ENCODE measurements at places on chromosomes 12 and 14.

DNA sequence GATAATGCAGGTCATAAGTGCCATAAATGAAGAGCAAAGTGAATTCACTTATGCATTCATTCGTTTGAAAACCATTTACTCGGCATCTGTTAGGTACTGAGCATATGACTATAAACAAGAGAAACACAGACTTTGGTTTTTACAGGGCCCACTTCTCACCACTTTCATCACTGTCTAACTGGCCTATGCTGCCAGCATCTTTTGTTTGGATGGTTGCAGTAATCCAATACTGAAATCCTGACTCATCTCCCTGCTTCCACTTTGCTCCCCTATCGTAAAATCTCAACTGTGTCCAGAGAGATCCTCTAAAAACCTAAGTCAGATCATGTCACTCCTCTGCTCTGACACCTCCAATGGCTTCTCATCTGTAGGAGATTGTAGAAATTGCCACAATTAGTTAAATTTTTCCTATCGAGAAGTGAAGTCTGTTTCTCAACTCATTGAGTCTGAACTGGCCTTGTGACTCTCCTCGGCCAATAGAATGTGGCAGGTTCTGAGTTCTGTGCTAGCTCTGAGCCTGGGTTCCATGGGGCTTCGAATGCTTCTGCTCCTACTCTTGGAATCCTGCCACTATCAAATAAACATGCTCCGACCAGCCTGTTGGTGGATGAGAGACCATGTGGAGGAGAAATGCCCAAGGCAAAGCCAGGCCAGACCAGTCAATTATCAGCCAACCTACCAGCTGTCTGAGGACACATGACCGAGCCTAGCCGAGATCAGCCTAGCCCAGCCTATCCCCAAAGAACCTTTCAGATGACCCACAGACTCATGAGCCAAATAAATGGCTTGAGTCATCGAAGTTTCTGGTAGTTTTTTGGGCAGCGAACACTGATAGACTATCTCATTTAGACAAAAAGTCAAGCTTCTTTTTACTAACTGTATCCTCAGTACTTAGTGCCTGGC, 2.2 kb upstream of the BATF start:
- DNase-seq, result no peak

GRCh38 chr14:101115652-101116051, 212.1 kb upstream of the RTL1 start:
- DNase-seq, result no peak

- no peak for DNase-seq
Measured at GRCh38 chr14:69924201-69924600, 45.0 kb downstream of the SMOC1 start.

- DNase-seq, result no peak
Measured at GRCh38 chr14:72970058-72970630, 43.9 kb downstream of the DCAF4 start.

GRCh38 chr14:36579573-36580140, 2.8 kb downstream of the NKX2-8 start:
- DNase-seq, result no peak

GRCh38 chr14:105420974-105421674, 1.5 kb downstream of the MTA1 start:
- no peak for DNase-seq

GRCh38 chr14:78970677-78971076, 800.5 kb downstream of the NRXN3 start:
- DNase-seq, result peak; percentile 90

DNA sequence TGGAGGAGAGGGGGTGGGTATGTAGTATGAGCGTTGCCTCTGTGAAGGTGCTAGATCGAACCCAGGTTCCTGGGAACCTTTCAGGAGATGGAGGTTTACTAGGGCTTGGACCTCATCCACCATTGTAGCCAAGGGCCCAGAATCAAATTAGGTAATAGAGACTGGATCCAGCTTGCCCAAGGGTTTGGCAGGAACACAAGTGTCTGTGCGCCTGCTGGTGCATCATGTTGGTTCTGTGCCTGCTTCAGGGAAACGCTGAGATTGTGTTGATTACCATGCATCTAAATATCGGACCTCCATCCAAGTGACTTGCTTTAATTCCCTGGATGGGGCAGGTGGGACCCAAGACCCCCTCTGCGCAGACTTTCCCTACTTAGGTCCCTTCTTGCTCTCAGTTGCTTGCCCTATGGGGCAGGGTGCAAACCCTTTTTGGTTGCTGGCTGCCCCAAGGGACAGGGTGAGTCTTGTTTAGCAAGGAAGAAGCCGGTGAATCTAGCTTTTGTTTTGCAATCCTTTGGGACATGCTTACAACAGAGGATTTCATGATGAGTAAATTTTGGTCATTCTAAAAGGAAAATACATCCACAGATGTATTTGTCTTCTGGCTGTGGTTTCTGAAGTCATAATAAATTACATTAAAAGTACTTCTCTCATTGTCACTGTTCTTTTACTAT, 189.8 kb upstream of the PRICKLE1 start:
- DNase-seq, result no peak

GRCh38 chr12:108690542-108691174, 40.7 kb downstream of the CORO1C start:
- no peak for DNase-seq

DNA sequence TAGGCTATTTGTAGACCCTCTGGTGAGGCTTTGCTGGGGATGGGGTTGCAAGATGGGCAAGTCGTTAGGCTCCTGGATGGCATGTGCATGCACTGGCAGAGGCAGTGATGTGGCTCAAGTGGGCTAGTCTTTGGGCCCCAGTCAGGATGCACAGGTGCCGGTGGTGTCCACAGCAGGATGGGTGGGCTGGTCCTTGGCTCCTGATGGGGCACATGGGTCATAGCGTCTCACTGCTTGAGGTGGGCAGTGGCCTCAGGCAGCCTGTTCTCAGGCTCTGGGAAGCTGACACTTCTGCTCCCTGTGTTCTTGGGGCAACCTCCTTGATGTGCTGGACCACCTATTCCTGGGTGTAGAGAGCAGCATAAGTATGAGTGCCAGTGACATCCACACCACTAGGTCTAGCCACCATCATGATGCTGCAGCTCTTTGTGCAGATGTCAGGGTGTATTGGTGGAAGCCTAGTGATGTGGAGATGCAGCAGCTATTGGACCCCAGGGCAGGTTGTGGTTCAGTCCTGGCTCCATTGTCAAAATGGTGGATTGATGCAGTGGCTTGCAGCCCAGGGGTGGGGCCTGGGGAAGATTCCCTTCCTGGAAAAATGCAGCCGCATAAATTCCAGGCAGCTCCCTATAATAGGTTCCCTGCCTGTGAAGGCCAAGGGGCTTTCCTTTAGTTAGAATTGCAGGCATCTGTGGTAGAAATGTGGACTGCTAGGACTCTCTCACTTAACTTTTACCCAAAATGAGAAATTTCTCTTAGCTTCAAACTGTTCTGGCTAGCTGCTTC, 742.5 kb upstream of the MDGA2 start:
- no peak for DNase-seq

DNA sequence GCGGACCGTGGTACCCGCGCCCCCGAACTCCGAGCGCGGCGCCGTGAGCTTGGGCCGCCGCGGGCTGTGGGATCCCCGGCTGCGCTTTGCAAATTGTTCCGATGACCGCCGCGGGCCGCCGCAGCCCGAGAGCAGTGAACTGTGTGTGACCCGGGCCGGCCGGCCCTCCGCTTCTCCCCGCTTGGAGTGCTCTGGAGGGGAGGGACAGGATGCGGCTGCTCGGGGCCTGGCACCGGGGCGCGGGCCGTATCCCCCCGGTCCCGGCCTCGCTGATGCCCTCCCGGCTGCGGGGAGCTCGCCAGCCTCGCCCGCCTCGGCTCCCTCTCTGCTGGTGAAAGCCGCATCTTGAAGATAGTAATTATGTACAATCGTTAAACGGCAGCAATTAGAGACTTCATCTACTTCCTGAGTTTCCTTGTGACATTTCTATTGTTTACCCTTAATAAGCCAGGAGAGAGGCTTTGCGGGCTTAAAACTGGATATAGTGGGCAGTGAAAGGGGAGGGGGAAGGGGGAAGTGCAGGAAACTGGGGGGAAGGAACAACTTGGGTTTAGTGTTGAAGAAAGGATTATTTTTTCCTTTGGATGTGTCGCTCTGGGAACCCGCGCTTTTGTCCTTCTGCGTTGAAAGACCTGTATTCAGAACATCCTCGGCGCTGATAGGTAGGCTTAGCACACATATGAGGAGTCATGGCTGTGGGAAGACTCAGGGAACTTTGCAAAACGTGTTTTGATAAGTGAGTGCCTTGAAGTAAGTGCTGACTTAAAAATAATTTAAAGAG, 1.2 kb downstream of the PELI2 start:
- DNase-seq, result peak; percentile 39

DNA sequence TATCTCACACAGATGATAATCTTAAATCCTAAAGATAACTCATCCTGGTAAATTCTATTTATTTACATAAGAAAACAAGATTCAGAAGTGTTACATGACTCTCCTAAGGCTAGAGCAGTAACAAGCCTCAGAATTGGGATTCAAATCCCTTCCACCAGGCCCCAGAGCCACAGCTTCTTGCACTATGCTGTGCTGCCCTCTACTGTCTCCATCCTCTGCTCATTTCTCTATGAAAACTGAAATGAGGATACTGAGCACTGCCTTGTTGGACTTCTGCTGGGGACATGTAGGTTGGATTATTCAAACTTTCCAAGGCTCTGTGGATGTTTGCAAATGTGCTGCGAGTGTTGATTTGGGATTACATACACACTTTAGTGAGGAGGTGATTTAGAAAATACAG, 23.5 kb upstream of the C12orf50 start:
- DNase-seq, result peak; percentile 41

DNA sequence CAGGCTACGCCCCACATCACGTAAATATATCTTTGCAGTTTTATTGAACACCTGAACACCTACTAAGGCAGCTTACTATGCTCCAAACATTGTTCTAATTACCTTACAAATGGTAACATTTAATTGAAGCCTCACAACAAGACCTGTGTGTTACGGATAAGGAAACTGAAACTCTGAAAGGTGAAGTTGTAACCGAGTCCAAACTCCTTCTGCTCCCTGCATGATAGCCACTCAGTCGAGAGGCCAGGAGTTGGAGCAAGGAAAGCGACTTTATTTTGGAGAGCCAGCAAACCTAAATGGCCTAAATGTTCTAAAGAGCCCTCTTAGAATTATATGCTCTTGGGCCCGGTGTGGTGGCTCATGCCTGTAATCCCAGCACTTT, 12.6 kb upstream of the TRPV4 start:
- no peak for DNase-seq

DNA sequence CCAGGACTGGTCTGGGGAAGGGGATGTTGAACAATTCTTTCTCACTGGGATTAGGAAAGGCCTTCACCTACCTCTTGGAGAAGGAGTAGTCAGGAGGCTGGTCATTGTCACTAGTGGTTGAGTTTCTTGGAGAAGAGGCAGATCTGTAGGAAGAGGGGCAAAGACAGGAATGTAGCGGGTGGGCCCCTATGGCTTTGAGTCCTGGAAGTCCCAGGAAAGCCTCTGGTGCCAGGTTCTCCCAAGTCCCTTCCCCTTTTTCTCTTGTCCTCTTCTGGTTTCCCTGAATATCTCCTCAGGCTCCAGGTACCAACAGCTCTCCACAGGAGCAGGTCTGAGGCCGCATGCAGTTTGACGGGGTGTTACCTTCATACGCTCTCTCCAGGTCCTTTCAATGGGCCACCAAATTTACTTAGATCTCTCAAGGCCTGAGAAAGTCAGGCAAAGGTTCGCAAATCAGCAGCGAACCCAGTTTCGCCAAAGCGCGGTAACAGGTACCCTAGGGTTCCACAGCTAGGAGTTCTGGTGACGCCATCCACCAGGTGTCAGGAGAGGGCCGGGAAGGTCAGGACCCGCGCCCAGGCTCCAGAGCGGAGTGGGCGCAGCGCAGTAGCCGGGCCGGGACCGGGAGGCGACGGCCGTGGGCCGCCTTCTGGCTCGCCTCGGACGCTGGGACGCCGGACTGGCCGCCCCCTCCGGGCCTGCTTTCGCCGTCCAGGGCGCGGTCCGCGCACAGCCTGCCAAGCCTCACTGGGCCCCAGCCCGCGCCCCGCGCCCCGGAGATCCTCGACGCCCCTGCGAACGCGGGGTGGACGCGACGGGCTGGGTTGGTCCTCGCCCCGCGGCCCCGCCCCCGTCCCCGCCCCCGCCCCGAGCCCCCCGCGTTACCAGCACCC, 795 bp downstream of the SMAGP start:
- DNase-seq, result no peak

- DNase-seq, result no peak
Measured at GRCh38 chr12:124111006-124111405, 138.0 kb downstream of the ZNF664 start.

- DNase-seq, result no peak
Measured at GRCh38 chr12:129949651-129950050, 45.8 kb upstream of the TMEM132D start.

- DNase-seq, result no peak
Measured at GRCh38 chr12:68804657-68805591, 3.1 kb upstream of the MDM2 start.

GRCh38 chr12:131482199-131482598, 228.7 kb upstream of the SFSWAP start:
- no peak for DNase-seq

DNA sequence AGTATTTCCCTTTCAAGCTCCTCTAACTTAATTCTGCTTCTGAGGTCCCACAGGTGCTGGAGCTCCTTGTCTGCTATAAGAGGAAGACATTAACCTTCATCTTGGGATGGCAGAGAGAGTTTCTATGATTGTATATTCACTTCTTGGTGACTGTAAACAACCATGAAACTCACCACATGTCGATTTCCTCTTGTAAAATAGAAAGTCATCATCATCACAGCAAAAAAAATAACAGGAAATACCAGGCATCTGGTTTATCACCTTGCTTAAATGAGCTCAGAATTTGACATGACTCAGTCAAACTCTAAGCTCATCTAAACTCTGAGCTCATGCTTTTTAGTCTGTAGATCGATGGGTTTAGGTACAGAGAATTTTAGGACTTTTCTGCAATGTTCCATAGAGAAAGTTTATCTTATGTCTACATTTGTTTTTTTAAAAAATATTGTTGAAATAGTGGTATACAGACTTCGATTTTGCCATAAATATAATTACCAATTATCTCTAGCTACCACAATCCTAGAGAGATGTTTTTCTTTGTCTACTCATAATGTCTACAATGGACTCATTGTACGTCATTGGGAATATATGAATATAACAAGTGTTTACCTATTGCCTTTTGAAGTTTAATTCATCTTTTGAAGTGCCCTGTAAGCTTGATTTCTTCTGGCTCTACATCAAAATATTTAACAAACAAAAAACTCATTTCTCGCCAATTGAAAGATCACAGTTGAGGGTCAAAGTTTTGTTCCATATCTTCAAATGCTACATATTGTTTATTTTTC, 58.4 kb downstream of the IGF1 start:
- no peak for DNase-seq

GRCh38 chr14:89228921-89229639, 188.0 kb downstream of the FOXN3 start:
- no peak for DNase-seq

GRCh38 chr14:84657911-84658310, 872.0 kb upstream of the FLRT2 start:
- no peak for DNase-seq

- DNase-seq, result no peak
Measured at GRCh38 chr14:95601650-95602049, 66.8 kb downstream of the GLRX5 start.

GRCh38 chr14:76719666-76720065, 41.6 kb upstream of the VASH1 start:
- DNase-seq, result no peak

GRCh38 chr14:100734031-100734990, 7.6 kb downstream of the DLK1 start:
- DNase-seq, result no peak
